Hypothalamus (tissue), 51 donors: ENCODE measurements at places on chromosomes 1 and 21.

- DNase-seq: peak; percentile 6
Observed at GRCh38 chr1:40338745-40339419, 21.8 kb upstream of the COL9A2 start.

DNA sequence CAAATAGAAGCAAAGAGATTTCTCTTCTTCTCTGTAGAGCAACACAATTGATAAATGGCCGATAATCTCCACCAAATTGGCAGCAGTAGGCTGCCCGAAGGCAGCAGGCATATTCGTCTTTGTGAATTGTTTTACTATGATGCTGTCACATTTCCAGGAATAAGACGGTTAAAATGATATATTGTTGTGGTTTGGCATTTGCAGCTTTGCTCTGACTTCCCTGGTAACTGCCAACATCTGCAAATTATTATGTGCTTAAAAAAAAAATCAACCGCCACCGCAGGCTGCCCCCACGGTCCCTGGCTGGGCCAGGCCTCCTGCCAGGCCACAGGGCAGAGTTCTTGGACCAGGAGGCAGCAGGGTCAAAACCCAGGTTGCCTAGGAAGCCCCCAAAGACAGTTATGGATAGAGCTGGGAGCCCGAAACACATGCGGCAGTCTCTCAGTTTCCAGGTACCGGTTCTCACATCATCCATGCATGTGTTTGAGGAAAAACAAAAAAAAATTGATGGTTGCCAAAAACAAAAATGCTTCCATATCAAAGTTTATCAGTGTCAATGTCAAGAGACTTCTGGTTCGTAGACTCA lies 179.3 kb downstream of the ETS2 start:
- no peak for DNase-seq

DNA sequence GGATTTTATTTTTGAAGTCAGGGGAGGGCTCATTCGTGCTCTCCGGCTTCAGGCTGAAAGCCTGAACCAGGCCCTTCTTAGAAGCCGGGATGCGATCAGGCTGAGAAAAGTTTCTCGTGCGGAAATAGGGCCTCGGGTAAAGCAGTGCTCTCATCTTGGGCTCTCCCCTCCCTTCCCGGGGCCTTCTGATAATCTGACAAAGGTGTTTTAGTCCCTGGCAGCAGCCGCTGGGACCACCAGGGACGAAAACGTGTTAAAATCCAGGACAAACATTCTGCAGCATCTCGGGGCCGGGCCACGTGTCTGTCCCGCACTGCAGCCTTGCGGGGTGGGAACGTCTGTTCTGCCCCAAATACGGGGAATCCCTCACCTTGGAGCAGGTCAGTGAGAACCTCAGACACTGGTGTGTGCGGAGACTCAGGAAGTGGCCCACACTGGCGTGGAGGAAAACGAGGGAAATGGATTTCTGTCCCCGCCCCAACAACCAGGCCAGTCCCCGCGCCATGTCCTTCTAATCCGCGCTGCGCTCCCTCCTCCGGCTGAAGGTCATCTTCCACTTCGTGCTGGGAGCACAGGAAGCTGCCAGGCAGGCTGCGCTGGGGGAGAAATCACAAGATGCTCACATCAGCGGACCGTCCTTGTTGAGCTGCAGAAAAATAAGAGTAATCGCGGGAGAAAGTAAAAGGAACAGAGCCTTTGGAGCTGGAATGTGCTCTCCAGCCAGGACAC lies 16.6 kb upstream of the AJAP1 start:
- no peak for DNase-seq

- DNase-seq: peak; percentile 6
Observed at GRCh38 chr1:216531263-216532239, 108.3 kb upstream of the USH2A start.

- no peak for DNase-seq
Observed at GRCh38 chr1:95699149-95699953, 465.3 kb downstream of the RWDD3 start.

- DNase-seq: no peak
Observed at GRCh38 chr1:53703174-53703573, 35.8 kb downstream of the GLIS1 start.
